Midbrain (tissue), 1 donor: ENCODE measurements at places on chromosomes 4 and X.

DNA sequence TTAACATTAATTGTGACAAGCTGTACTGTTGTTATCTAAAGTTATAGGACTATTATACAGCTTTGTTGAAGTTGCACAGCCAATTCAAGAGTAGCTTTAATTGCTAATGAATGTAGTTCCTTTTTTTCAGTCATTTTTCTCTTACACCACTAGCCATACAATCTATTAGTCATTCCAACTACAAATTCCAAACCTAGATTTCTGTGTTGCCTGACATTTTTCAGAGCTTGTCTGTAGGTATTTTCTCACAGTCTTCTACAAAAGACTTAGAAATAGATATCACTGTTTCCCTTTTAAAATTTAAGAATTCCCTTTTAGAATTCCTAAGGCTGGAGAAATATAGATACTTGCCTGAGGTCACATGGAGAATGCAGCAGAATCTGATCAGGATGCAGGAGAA lies 307.0 kb upstream of the HS3ST1 start:
- no peak for DNase-seq

DNA sequence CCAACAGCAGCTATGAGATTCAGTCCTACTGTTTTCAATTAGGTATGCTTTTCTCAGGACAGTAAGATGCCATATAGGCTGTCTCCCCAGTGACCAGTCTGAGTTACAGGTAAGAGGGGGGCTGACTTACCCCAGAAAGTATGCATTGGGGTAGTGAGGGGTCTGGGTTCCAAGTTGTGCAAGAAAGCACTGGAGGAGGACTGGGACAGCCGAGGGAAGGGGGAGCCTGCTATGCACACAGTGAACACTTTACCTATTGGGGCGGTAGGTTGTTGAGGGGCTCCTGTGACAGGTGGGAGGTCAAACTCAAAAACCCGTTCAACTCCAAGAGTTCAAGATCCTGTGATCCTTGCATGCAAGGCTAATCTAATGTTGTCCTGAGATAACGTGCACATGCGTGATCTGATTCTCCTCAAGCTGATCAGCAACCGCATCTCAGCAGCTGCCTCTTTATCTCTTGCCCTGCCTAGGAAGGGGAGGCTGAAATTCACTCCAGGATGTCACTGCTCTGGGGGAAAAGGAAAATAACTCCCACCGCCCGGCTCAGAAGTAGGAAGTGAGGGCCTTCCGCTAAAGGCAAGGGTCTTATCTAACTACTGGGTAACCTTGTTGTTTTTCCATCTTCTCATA lies 108.8 kb upstream of the KIT start:
- no peak for DNase-seq

- no peak for DNase-seq
These were observed 219.2 kb downstream of the KIT start for GRCh38 chr4:54877006-54877405.

- DNase-seq = peak; percentile 18
These were observed 33.8 kb downstream of the LONRF3 start for GRCh38 chrX:119008110-119008744.

- no peak for DNase-seq
These were observed 571.4 kb downstream of the RAPGEF2 start for GRCh38 chr4:159674241-159674640.
